ENCODE measurements at places on chromosomes 3 and 15.

DNA sequence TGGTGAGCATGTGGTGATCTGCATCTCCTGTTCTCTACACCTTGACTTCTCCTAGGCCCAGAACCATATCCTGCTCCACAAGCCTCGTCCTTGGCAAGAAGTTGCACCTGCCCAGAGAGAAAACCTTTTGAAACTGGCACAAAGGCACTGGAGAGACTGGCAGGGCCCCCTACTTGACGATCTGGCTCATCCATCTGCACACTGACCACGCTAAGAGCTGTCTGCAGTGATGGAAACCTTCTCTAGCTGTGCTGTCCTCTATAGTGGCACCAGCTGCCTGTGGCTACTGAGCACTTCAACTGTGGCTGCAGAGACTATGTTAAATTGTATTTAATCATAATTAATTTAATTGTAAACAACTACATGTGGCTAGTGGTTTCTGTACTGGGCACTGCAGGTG lies 26.2 kb upstream of the SRP14 start:
- no peak for DNase-seq

GRCh38 chr15:39376371-39376909 lies 204.4 kb upstream of the THBS1 start:
- no peak for DNase-seq

- DNase-seq: no peak
Observed at GRCh38 chr3:124207077-124207476, 215.2 kb upstream of the ROPN1 start.

DNA sequence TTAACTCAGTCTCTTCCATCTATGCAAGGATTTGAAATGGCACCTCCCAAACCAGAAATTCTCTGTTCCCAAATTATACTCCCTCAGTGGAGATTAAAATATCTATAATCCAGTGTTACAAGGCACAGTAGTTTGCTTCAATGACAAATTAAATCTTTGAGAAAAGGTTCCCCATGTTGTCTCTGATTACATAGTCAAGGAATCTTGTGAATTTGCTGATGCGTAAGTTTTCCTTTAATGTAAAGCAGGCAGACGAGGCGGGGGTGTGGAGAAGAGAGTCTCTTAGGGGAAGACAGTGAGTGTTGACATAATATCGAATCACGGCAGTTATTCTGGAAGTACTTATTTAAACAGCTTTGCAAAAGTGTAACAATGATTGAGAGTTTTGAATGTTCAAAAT lies 236.4 kb upstream of the RARB start:
- DNase-seq: no peak

- DNase-seq: no peak
Observed at GRCh38 chr15:98845138-98845884, 162.3 kb downstream of the PGPEP1L start.

GRCh38 chr3:61606196-61606595 lies 44.8 kb downstream of the PTPRG start:
- no peak for DNase-seq

DNA sequence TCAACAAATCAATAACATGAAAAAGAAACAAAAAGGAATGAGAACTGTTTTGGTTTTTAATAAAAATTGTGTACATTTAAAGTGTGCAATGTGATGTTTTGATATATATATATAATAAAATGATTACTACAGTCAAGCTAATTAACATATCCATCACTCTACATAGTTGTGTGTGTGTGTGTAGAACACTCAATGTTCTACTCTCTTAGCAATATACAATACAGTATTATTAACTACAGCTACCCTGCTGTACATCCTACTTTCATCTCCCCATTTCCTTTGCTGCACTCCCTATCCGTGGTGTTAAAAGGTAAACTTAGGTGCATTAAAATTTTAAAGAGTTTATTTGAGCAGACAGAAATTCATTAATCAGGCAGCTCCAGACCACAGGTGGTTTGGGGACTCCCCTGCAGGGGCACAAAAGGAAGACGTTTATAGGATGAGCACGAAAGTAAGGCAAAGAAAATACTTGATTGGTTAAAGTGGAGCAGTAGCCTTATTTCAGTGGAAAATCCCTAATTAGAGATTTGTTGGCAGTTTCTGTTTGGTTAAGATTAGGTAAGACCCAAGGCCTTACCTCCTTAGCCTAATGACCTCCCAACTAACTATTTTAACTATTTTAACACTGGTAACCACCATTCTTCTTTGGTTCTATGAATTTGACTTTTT lies 61.8 kb upstream of the SNRK start:
- DNase-seq: no peak

GRCh38 chr15:33569036-33569435 lies 258.3 kb downstream of the RYR3 start:
- DNase-seq: no peak

GRCh38 chr3:13843351-13843750 lies 36.5 kb downstream of the WNT7A start:
- no peak for DNase-seq

GRCh38 chr3:188001093-188001492 lies 152.9 kb upstream of the LPP start:
- DNase-seq: no peak

DNA sequence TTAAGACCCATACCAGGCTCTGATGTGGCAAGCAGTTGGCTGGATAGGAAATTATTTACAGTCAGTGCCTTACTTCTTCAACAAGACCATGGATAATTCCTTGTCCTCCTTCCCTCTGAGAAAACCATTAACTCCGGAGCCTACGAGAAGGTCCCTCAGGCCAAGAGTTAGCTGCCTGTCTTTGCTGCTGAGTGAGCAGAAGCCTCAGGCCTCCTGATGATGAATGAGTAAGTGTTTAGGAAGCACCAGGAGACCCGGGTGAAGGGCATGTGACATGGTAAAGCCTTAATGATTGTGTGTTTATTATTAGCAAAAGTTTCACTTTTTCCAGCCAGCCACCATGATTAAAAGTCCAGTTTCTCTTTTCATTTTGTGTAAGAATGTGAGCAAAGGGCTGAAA lies 174.9 kb upstream of the TOPAZ1 start:
- no peak for DNase-seq

DNA sequence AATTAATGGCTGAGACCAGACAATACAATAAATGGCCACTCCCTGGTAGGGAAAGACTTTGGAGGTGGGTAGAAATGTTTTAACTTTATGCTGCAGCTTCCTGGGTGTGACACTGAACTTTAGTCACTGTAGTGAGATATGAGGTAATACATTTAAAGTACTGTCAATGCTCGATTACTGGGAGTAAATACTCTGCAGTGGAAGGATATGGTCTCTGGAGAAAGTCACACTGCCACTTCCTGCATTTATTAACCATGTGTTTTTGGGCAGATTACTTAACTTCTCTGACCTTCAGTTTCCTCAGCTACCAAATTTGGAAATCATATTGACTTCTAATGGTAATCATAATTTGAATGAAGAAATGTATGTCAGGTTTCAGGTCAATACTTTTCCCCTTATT lies 317.1 kb upstream of the TGFBR2 start:
- DNase-seq: no peak

DNA sequence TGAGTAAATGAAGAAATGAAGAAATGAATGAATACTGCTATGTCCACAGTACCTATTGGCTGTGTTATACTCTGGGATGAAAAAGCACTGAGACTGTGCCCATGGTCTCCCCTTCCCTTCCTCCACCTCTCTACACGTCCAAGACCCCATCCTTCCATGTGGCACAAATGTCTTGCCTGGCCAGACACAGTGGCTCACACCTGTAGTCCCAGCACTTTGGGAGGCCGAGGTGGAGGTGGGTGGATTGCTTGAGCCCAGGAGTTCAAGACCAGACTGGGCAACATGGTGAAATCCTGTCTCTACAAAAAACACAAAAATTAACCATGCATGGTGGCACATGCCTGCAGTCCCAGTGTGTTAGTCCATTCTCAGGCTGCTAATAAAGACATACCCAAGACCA lies 200.1 kb downstream of the FAM43A start:
- DNase-seq: no peak

DNA sequence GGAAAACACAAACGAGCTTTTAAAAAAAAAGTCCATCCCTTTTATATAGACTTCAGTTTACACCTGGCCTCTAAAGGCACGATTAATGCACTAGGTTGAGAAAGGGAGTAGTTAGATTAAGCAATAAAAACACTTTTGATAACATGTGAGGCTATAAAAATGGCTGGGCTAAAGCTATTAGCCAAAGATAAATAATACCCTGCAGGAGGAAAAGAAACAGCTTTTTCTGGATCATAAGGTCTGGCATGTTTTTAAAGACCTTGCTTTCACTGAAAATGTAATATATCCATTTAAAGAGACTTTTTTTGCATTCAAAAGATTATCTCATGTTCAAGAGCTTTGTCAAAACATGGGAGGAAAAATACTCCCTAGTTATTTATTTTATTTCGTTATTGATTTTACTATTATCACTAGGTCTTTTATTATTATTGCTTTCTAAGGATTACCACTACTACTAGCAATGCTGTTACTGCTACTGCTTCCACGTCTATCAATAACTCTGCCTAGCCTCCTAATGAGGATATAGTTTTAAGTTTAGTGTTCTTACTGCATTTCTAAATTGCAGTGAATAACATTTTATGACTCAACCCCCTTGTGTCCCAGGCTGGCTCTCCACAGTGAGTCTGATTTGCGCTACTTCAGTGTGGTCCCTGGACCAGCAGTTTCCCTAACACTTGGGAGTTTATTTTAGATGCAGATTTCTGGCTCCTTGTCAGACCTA lies 93.4 kb downstream of the THRB start:
- DNase-seq: no peak

- no peak for DNase-seq
Observed at GRCh38 chr3:124587053-124587408, 143.2 kb upstream of the UMPS start.

DNA sequence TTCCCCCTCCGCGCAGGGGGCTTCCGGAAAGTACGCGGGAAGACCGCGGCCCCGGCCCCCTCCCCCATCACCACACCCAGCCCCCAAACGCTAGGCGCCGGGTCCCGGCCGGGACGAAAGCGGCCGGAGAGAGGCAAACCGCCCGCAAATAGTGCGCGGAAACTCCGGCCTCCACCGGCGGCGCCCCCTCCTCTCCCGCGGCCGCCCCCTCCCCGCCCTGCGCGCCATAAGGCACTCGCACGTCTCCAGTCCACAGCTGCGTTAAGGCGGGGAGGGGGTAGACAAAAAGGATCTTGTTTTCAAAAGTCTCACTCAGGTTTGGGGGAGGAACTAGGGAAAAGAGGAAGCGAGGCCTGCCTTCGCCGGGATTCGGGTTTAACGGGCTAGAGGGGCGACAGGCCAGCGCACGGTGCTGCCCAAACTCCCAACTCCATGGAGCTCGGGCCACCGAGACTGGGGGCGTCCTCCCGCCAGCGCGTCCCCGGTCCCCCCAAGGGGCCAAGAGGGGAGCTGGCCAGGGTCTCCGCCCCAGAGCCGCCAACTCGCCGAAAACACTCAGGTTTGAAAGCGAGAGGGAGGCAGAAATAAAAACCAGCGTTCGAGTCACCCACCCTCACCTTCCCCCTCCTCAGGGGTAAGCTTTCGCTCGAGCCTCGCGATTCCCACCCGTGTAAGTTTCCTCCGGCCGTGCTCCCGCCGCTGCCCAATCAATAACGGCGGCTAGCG lies 1.8 kb downstream of the ANP32A start:
- peak; percentile 54 for DNase-seq

- DNase-seq: no peak
Observed at GRCh38 chr3:117801912-117802239, 1092.3 kb downstream of the TUSC7 start.

- DNase-seq: no peak
Observed at GRCh38 chr3:116449546-116450350, 4.5 kb upstream of the LSAMP start.

DNA sequence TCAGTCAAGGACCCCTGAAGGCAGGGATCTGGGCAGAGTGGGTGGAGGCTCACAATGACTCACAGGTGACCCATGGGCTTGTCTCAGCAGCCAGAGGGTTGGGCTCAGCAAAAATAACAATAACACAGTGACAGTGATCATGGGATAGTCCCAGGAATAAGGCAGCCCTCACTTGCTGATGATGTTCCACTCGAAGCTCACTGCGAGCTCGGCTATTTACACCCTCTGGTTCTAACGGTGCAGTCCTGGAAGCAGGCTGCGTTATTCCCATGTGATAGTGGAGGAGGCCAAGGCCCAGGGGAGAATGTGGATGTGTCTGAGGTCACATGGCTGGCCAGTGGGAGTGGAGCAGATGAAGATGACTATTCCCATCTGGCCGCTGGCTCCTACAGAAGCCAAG lies 16.2 kb downstream of the CCDC33 start:
- DNase-seq: no peak

DNA sequence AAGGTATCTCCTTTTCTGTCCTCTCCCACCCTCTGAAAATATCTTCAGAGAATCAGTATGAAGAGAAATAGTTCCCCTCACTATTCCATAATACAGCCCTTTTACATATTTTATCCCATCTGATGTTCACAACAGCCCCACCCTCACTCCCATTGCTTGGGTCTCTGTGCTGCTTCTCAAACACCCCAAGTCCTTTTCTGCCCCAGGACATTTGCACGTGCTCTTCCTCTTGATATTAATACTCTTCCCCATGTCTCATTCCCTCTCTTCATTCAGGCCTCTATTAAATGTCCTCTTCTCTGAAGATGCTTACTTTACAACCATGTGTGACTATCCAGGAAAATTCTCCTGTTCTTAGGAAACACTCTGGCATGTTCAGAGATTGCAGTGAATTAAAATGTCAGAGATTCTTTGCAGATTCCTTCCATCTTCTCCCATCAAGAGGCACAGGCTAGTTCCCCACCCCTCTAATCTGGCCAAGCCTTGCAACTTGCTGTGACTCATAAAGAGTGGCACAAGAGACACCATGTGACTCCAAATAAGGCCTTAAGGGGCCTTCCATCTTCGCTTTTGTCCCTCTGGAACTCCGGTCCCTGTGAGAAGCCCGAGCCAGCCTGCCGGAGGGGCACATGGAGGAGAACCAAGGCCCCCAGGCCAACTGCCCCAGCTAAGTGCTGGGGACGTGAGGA lies 128.5 kb downstream of the CHSY1 start:
- no peak for DNase-seq

GRCh38 chr15:76195506-76196268 lies 115.6 kb downstream of the ETFA start:
- DNase-seq: no peak

- DNase-seq: no peak
Observed at GRCh38 chr3:10502185-10502880, 3.1 kb downstream of the ATP2B2 start.

DNA sequence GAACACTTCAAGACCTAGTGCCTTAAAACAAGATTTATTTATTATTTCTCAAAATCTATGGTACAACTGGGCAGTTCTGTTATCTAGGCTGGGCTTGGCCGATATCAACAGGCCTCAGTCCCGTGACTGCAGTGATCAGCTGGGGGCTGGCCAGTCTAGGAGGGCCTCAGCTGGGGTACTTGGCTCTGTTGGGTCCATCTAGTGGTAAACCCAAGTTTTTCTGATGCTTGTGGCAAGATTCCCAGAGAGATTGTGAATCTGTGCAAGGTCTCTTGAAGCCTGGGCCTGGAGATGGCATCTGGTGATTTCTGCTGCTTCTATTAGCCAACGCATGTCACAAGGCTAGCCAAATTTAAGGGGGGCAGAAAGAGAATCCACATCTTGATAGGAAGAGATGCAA lies 482.4 kb upstream of the SGO1 start:
- DNase-seq: no peak

GRCh38 chr15:87227846-87228245 lies 1028.7 kb downstream of the NTRK3 start:
- no peak for DNase-seq

- no peak for DNase-seq
Observed at GRCh38 chr3:39103324-39103693, 4.1 kb downstream of the GORASP1 start.
